ENCODE measurements at places on chromosomes 3 and 15. TPM values are rescaled to one million over a fixed set of nuclear protein-coding genes. Genes with fewer than 3 reads are reported as not detected.
A peak's percentile ranks its signal among the peaks of the same experiment; 100 is the strongest.

DNA sequence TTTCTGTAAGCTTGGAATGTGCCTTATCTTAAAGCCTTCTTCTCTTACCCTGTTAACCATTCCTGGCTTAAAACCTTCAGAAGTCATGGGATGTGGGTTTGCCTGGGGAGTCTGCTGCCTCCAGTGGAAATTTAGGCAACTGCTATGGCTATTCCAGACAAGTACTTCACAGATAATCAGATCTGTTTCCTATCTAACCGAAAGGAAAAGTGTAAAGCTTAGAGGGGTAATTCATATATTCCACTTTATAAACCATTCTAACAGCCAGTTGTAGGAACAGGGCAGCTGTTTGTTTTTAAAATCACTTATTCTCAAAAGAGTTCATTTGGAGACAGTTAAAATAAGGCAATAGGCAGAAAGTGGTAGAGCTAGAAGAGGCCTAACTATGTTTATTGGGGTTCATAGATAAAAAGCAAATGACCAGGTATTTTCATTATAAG is 219.9 kb downstream of the TCF12 start:
- no peak for DNase-seq

DNA sequence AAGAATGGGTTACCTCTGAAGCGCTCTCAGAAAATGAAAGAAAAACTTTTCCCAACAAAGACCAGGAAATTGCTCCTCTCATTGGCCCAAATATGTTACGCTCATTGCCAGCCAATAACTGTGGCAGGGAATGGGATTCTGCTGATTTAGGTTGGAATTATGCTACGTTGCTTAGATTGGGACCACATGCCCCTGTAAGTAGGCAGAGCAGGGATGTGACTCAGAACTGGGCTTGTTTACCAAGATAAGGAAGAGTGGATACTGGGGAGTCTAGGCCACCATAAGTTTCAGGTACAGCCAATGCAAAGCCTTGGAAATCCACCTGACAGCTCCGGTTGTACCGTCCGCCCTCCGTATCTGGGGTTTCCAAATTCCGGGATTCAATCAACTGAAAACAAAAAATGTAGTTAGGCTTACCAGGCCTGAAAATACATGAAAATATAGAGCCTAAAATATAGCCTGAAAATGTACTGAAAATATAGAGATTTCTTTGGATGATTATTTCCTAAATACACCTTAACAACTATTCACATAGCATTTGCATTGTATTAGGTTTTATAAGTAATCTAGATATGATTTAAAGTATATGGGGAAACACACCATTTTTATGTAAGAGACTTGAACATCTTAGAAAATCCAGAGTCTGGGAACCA is 1.5 kb upstream of the TCF12 start:
- DNase-seq: no peak

DNA sequence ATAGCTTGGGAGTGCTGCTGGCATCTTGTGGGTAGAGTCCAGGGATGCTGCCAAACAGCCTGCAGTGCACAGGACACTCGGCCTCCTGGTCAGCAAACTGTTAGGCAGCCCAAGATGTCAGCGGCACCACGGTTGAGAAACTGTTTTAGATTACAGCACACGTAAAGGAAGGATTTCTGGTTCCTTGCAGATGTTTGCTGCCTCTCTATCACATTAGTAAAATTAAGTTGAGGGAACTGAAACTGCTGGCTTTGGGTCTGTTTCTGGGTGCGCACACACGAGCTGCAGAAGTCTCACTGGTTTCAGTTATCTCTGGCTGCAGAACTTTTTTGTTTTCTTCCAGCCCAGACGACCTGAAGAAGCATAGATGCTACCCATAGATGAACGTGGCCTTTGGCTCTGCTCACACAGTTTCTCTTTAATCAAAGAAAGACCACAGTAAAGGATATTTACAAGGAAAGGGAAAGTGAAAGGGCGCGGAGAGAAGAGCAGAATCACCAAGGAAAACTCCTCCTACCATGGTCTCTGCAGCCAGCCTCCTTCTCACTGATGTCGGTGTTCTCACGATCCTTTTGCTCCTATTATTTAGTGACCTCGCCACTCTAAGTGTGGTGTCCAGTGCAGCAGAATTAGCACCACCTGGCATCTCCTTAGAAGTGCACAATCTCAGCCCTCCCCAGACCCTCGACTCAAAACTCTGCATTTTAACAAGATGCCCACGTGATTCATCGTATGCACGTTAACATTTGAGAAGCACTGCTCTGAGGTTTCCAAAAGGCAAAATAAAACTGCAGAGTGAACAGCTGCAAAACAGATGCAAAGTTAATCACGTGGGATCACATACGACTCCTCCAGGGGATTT is 50.6 kb upstream of the AKAP13 start:
- DNase-seq: peak; percentile 72

- DNase-seq: no peak
Measured at GRCh38 chr3:26962492-26963360, 340.2 kb downstream of the LRRC3B start.

TRIM42 gene
- not detected for total RNA-seq

DNA sequence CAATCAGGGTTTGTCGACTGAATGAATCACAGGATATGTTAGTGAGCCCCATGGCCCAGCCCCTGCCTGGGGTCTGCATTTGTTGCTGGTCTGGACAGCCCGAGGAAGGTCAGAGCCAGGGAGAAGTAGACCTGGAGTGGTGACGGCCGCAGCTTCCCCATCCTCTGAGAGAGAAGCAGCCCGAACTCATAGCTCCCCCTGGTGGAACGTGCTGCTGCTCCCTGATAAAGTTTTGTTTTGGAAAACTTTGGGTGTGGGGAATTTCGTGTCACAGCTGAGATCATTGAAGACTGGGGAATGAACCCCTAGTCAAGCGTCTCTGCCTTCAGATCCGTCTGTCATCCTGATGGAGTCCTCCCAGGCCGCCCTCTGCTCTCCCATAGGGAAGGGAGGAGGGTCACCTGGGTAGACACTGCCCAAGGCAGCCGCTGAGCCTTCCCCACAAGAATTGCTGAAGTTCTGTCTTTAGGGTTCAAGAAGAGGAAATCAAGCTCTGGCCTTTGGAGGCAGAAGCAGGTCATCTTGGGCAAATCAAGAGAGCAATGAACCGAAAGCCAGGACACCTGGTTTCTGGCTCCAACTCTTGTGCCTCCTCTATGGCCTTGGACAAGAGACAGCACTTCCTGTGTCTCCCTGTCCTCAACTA is 60.5 kb downstream of the GLDN start:
- DNase-seq: no peak

DNA sequence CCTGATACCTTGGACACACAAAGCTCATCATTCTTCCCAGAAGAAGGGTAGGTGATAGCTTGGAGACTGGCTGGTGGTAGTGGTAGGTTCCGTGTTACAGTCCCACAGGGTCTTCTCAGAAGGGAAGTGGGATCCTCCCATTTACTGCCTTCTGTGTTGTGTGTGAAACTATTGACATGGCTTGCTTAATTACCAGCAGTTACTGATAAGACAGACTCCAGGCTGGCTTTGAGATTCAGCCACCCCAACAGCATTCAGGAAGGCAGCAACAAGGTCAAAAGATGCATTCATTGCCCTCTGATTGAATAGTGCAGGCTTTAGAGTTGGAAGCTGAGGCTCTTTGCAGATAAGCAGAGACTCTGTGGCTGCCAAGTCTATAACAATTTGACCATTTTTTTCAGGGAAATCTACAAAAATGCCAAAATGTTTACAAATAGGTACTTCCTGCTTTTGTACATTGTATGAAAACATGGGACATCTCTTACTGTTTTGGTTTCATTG is 7.7 kb downstream of the ARNT2 start:
- DNase-seq: no peak

DNA sequence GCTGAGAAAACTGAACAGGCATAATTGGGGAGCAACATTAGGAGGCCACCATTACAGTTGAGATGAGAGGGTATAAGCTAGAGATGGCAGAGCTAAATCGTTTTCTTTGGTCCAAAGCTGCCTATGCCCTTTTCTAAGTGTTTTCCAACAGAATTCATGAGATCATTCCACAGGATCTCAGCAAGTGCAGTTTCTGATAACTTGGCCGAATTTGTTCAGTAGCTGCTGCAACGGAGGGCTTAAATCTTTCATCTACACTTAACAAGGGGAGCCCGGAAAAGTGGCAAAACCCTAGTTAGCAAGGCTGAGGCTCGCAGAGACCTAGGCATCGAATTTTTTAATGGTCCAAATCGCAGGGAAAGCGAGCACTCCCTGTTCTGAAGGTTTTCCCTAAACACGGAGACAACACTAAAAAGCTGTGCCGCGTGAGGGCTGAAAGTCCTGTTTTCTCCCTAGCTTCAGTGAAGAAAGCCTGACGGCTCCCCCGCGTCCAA is 531 bp upstream of the BLOC1S6 start:
- DNase-seq: no peak

NR2E3 gene
- total RNA-seq: not detected

GRCh38 chr15:76310475-76311099 is 682 bp downstream of the ETFA start:
- no peak for DNase-seq

BMF gene
- 2.2 TPM for total RNA-seq

GRCh38 chr3:11610700-11611275 is 32.9 kb downstream of the VGLL4 start:
- no peak for DNase-seq

- no peak for DNase-seq
Measured at GRCh38 chr3:127779747-127780146, 42.6 kb downstream of the MGLL start.

GRCh38 chr3:194640829-194641228 is 7.6 kb upstream of the TMEM44 start:
- DNase-seq: peak; percentile 51

DNA sequence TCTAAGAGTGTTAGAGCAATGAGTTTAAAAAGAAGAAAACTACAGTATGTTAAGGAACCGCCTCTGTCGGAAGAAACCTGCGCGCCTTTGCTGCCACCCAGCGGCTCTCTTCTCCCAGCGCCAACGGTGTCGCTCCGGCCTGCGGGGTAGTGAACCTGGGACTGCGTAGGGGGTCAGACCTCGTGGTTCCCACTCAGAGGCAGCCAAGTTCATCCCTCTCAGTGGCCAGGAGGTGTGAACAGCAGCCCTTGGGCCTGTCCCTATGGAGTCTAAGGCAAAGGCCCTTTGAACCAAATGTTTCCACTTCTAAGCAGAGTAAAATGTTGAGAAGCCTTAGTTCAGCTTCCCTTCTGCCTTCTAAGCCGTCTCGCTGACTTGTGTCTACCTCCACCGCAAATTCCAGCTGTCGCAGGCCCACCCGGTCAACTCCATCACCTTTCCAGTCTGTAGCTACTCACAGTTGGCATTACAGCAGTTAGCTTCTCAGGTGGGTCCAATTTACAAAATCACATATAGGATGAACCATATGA is 980 bp upstream of the RAB27A start:
- DNase-seq: peak; percentile 89

- no peak for DNase-seq
Measured at GRCh38 chr3:159902546-159903314, 85.9 kb upstream of the IL12A start.

DNA sequence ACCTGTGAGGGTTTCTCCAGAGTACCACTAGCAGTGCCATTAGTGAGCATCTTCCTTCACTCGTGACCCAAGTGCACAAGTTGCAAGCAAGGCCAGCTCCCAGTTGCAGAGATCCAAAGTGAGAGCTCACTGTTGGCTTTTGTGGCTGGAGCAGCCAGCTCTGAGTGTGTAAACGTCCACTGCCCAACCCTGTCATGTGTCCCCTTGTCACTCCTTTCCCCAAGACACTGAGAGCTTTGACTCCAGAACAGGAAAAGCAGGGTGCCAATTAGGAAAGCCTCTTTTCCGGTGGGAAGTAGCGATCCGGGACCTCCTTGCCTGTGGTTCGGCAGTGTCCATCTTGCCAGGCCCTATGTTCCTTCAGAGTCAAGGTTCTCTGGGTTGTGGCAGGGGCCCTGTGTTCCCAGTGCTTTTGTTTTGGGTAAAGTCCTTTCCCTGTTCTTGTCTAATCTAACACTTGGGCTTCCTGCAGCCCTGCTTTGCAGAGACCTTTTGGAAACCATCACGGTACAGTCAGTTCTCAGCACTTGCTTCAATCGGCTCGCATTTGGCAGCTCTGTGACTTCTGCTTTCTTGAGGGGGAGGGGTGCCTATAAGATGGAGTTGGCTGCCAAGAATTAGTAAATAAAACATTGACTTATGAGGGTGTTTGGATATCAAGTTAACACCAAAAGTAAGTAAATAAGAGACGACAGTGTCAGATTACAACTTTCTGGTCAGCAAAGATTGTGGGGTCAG is 90.5 kb downstream of the DNASE1L3 start:
- DNase-seq: no peak

GRCh38 chr3:58575971-58576652 is 1.1 kb downstream of the FAM107A start:
- DNase-seq: no peak

RMDN3 gene
- total RNA-seq: 34.0 TPM

- DNase-seq: no peak
Measured at GRCh38 chr3:123634149-123635051, 49.5 kb upstream of the HACD2 start.

GRCh38 chr15:87500240-87500639 is 756.3 kb downstream of the NTRK3 start:
- no peak for DNase-seq

KCNH8 gene
- not detected for total RNA-seq

- DNase-seq: no peak
Measured at GRCh38 chr3:178446059-178446458, 90.2 kb upstream of the KCNMB2 start.

DNA sequence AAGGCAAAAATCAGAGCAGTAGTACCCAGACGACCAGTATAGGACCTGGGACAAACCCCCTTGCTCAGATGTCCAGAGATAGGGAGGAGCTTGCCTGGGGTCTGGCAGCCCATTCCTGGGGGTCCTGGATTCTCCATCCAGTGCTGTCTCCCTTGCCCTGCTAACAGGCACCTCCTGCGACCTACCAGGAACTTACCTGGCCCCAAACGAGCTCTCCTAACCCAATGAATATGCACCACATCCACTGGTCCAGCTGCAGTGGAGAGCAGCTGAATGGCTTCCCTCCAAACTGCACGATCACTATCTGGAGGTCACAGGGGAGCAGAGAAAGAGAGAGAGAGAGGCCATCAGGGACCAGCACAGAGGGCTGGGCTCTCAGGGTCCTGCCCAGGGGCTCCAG is 19.1 kb upstream of the SEC13 start:
- DNase-seq: no peak

GRCh38 chr3:42846685-42847522 is 28.8 kb downstream of the CYP8B1 start:
- DNase-seq: peak; percentile 42

GRCh38 chr3:14938954-14939353 is 8.4 kb upstream of the NR2C2 start:
- DNase-seq: no peak

MYO5C gene
- total RNA-seq: 2.5 TPM

DNA sequence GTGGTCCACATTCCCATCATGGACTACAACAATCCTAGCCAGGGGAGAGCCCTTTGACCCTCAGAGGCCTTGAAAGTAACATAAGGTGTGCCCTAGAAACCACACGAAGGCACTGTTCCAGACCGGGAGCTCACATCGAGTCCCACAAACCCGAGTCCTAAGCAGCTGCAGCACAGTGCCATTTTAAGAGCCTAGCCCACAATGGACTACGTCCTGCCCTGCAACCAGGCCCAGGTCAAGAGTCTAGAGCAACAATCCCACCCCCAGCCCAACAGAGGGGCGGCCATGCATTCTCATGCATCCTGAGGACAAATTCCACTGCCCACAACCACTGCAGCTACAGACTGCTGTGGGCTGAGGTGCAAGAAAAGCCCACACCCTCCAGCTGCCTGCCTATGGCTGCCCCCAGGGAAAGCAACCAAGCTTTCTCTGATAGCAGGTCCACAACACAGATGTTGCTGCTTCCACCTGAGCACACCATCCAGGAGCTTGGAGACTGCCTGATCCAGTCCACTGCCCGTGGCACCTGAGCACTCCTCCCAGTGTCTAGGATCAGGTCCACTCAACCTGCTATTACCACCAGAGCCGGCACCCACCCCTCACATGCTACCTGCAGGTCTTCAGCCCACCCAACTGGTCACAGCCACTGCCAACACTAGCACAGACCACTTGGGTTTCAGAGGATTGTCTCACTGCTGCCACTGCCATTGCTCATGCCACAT is 56.8 kb downstream of the IGSF11 start:
- no peak for DNase-seq
